GM23338 (cell line): ENCODE measurements at places on chromosomes 13 and 19. TPM values are rescaled to one million over a fixed set of nuclear protein-coding genes. Genes with fewer than 3 reads are reported as not detected.

GRCh38 chr13:112735791-112736190, 46.0 kb downstream of the ATP11A start:
- no peaks in the 10 kb centered on the region for H3K36me3 ChIP-seq

DNA sequence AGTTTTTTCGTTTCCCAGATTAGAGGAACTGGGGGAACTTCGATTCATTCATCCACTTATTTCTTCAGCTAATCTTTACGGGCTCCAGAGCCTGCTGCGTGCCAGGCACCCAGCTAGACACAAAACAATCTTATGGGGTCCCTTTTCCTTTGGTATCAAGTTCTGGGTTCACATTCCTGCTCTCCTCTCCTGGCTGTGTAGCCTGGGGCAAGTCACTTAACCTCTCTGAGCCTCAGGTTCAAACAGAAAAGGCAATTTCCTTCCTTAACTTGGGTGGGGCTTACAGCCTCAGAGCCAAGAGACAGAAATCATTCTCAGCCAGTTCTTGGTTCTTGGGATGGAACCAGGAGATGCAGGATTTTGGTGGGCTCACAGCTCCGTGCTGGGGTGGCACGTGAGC, 5.9 kb downstream of the SHD start:
- H3K27ac ChIP-seq = no peak overlapping the region
- peaks cover 23% of the 10 kb centered on the region for H3K27me3 ChIP-seq
- H3K4me1 ChIP-seq = no peaks in the 10 kb centered on the region
- no peak overlapping the region; the same call in 1 of the 2 replicates for H3K4me3 ChIP-seq
- no peak for DNase-seq

DNA sequence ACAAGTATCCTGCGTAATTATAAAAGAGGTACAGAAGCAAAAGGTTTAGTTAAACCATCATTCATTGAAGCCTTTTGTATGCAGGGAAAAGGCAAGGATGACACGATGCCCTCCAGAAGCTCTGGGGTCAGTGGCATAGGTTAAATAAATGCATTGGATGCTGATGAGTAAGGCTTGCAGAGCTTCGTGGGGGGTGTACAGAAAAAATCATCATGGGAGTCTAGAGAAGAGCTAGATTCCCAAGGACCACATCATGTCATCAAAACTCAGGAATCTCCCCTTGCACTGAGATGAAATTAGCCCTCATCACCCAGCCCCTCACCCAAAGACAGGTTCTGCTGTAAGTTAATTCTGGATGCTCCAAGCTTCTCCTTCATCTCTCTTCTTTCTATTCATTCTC, 8.3 kb downstream of the FPR1 start:
- H3K27me3 ChIP-seq = no peaks in the 10 kb centered on the region
- H3K4me3 ChIP-seq = no peak overlapping the region
- no peaks in the 10 kb centered on the region for H3K36me3 ChIP-seq
- H3K27ac ChIP-seq = no peak overlapping the region
- DNase-seq = no peak

The LILRB1 gene
- total RNA-seq = 0.14 TPM in 1 of 2 replicates, not detected in the other

The CYP2S1 gene
- total RNA-seq = 272 and 315 TPM in 2 replicates
